ENCODE measurements at places on chromosomes 13 and 19. TPM values are rescaled to one million over a fixed set of nuclear protein-coding genes. Genes with fewer than 3 reads are reported as not detected.
A peak's percentile ranks its signal among the peaks of the same experiment; 100 is the strongest.

Gene COQ8B
- total RNA-seq, result 41.5 TPM

DNA sequence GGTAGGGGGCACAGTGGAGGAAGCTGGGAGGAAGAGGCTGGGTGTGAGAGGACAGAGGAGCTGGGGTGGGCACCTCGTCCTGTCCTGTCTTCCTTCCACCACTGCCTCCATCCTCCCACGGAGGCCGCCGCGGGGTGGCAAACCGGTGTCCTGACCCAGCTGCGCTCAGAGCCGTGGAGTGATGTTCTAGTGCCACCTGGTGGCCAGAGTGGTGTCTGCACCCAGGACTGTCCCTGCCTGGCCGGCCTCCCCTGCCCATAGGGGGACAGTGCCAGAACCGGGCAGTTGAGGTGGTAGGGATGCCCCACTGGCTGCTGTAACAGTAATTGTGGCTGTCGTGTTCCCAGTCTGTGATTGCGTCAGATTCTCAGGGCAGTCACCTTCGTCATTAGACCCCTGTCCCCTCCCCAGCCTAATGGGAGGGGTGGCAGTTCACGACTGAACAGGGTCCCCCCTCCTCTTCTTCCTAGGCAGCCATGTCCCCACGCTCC, 11.1 kb upstream of the ARRDC2 start:
- DNase-seq, result peak; percentile 87

DNA sequence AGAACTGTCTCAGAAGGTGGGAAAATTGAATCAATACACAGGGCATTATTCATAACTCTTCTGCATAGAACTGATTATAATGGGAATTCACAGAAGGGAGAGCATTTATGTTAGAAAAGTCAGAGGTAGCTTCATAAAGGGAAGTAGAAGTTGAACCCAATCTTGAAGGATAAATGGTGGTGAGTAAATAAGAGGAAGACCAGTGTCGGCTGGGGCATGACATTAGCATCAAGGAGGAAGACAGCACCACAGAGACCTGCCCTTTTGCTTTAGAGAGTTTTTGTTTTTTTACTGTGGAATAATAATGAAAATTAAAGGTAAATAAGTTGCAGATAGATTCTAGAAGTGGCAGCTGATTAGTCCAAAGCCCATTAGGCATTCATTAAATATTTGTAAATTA, 21.9 kb downstream of the CDC16 start:
- DNase-seq, result no peak

- peak; percentile 33 for DNase-seq
Observed at GRCh38 chr13:20414546-20415305, 110.9 kb downstream of the CRYL1 start.

- no peak for DNase-seq
Observed at GRCh38 chr13:33723365-33723764, 94.6 kb upstream of the RFC3 start.

DNA sequence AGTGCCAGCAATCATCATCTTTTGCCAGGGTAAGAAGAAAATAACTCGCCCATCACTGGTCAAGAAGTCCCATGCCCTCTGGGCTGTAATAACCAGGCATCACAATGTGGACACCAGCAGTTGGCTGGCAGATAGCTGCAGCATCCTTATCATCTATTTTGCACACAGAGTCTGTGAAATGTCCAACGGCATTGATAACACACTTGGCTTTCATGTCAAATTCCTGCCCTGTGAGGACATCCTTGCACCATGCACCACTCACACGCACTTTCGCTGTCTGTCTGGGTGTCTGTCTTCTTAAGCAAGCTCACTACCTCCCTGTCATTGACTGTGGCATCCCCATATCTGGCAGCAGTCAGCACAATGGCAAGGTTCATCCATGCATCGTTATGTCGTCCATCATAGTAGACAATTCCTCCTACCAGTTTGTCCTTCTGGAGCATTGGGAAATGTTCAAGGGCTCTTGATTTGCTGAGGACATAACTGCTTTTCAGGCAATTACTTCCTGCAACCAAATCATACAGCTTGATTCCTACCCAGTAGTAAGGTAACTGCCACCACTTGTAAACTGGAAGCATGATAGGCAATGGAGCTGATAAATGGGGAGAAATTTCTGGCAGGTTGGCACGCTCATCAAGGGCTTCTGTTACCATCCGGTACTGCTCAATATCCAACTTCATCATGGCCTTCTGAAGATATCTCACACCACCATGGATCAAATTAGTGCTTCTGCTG, 6.8 kb upstream of the ZSCAN5A start:
- no peak for DNase-seq

- DNase-seq, result no peak
Observed at GRCh38 chr13:62512194-62513141, 1096.8 kb upstream of the PCDH20 start.
